ENCODE measurements at places on chromosomes 6 and 20. TPM values are rescaled to one million over a fixed set of nuclear protein-coding genes. Genes with fewer than 3 reads are reported as not detected.

SIM1 gene
- polyA plus RNA-seq = 20.4 TPM

LTA gene
- 0.25 TPM for polyA plus RNA-seq

LAMA2 gene
- 32.7 TPM for polyA plus RNA-seq

RSPO4 gene
- 2.6 TPM for polyA plus RNA-seq

ADGRF4 gene
- 0.30 TPM for polyA plus RNA-seq

ZMYND8 gene
- polyA plus RNA-seq = 44.6 TPM

TUBB1 gene
- polyA plus RNA-seq = 2.6 TPM

RSPO3 gene
- 17.9 TPM for polyA plus RNA-seq

NRN1 gene
- polyA plus RNA-seq = 9.9 TPM

GRCh38 chr6:52839124-52840055 lies 1.2 kb downstream of the GSTA5 start:
- DNase-seq = no peak

- peak; percentile 36 for DNase-seq
Measured at GRCh38 chr6:130019326-130020072, 1.1 kb downstream of the L3MBTL3 start.

DNA sequence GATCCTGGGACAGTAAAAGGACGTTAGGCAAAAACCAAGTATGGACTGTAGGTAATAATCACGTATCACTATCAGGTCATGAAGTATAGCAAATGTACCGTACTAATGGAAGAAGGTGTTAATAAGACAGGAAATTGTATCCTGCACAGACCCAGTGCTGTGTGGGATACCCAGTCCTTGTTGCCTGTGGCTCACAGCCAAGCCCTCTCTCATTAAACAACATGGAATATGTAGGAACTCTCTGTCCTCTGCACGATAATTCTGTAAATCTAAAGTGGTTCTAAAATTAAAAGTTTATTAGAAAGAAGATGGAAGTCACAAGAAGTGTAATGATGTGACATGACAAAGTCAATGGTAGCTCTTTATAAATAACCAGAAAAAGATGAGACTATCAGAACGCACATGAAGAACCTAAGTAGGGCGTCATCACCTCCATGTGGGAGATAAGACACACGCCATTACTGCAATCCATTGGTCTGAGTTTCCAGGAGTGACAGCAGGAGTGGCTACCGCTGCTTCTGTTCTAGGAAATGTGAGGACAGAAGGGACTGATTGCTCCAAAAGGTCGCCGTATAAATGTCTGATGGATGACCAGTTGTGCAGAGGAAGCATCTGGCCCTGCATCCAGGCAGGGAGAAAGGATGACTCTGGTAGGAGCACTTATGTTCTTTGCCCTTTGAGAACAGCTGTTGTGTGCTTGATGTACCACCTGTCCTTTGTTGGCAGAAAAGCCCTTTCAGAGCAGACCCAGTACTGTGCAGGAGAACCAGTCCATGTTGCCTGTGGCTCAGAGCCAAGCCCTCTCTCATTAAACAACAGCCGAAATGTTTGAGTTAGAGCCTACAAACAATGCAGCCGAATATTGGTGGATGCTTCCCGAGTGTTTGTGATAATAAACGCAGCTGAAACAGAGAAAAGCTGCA lies 125.6 kb downstream of the FIG4 start:
- no peak for DNase-seq

DNA sequence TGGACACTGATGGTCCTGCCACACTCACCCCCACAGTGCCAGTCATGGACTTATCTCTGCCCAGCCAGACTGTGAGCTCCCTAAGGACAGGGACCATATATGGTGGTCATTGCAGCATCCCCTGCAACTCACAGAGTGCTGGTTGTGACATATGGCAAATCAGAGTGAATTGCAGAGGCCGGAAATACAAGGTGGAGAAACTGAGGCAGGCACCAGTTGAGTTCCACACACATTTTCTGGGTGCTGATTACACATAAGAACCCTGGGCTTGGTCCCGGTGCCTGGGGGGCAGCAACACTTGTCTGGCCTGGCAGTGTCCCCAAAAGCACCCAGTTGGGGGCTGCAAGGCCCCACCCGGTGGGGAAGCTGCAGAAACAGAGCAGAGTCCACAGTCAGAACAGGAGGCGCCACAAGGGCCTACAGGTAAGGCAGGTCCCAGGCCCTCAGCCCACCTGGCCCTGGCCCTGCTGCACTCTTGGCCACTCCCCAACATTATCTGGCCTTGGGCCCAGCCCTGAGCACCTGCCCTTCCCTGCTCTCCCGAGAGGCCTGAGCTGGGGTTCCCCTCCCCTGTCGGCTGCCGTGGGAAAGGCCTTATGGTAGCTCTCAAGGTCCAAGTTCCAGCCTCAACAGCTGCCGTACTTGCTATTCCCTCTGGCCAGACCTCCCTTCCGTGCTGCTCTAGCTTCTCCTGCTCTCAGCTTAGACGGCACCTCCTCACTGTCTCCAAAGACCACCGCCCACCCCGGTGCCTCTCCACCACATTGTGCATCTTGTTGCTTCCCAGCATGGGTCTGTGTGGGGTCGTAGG lies 140.8 kb upstream of the PTPN1 start:
- no peak for DNase-seq

GRCh38 chr6:48613231-48613949 lies 502.4 kb upstream of the PTCHD4 start:
- no peak for DNase-seq

DNA sequence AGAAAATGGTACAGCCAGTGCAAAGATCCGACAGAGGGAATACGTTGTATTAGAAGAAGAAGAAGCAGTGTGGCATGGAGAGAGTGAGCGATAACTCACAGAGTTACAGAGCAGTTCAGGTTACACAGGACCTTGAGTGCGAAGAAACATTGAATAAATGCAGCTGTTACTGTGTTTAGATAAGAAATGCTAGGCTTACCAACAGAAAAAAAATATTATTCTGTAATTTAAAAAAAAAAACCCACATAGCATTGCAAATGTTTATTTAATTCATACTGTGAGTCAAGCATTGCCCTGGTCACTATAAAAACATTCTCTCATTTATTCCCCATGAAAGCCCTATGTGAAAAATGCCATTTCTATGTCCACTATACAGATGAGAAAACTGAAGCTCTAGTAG lies 373.4 kb upstream of the EPHA7 start:
- DNase-seq = no peak

DNA sequence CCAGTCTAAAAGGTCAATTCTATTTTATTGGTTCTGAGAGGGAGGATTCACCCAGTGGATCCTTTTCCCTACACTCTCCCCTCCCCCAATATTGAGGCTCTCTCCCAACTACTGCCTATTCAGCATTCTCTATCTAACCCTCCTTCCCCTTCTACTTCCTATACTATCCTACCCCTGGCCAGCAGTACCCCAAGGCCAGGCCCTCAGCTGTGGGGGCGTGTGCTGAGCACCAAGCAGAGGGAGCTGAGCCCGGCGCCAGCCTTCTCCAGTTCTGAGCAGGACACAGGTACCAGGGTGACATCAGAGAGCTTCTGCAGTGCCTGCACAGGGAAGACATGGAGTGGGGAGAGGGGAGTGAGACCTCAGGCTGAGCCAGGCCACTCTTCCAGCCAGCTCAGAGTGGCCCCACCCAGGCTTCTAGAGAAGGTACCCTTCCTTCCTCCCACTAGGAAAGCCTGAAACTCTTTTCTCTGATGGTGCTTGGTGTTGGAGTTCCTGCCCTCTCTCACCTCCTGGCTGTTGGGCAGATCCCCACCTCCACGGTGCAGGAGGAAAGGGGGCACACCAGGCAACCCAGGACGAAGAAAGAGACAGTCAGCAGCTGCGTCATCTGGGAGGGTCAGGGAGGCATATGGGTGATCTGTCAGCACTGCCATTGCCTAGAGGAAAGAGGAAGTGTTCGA lies 1.9 kb downstream of the DDAH2 start:
- DNase-seq = no peak

DNA sequence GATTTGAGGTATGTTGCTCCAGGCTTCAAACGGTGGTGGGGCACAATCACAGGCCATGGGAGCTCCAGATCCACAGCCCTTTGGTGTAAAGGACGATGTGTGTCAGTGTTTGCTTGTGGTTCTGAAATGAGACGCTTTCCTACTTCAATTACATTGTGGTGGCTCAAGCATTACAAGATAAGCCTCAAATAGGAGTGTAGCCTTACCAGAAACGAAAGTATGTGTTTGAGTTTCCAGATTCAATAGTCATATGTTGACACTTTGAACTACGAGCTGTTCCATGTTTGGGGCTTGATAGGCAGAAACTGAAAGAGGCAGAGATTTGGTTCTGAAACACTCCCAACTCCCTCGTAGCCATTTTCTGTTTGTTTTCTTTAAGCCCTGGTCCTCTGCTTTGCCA lies 187.1 kb downstream of the MYLK4 start:
- no peak for DNase-seq

DNA sequence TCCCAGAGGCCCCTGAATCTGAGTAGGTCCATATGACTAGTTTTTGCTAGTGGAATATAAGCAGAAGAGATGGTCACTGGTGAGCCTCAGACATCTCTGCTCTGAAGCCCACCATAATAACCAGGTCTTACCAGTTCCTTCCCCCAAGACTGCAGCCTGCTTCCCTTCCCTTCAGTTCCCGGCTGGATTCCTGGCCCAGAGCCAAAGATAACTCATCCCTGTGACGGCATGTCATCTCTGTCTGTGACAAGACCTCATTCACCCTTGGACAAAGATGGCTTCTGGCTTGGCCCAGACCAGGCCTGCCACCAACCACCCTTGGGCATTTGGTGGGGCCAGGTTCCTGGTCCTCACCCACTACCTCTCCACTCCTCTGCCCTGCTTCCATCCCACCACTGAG lies 145.5 kb upstream of the TOP1 start:
- DNase-seq = no peak

DNA sequence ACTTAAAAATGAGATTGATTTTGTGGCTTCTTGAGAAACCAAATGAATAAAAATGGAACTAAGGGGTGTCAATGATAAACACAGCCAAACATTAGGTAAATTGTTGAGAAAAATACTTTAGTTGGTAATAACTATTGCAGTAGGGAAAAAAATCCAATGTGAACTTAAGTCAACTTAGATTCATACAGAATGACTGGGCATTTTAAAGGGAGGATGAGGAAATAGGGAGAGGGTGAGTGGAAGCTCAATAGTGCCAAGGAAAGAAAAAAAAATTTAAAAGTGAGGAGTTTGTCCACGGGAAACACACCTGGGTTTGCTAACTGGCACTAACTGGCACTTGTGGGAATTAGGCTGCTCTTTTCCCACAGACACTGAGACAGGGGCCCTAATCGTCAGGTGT lies 26.2 kb upstream of the PGK2 start:
- DNase-seq = no peak

GRCh38 chr20:1171461-1172093 lies 13.2 kb downstream of the TMEM74B start:
- DNase-seq = peak; percentile 53

- no peak for DNase-seq
Measured at GRCh38 chr6:168042426-168043192, 36.4 kb downstream of the FRMD1 start.

- no peak for DNase-seq
Measured at GRCh38 chr6:126608681-126609080, 268.8 kb downstream of the CENPW start.

DNA sequence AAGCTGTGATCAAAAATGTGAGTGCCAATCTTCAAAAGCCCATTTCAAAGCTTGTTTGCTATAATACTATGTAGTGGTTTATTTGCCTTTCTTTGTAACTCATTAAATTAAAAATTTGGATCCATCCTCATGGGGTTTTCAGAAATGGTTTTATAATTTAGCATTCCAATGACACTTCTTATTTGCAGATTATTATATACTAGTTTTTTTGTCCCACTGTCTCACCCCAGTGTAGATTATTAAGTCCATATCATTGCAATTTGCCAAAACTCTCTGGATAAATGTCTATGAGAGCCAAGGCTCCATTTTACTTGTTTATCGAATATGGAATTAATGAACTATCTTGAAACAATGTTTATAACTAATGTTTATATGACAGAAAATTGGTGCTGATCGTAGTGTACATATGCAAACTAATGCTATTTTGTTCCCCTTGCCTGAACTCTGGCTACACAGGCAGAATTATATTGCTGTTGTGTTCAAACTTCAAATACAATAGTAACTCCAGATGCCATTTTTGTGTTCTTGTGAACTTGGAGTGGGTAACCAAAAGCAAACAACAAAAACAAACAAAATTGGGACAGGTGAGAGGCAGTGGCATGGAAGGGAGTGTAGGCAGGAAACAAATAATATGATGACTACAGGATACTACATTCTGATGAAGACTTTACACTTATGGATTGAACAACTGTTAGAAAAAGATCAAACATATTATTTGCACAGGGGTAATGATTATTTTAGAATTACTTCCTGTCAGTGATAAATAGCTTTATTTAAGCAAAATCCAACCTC lies 307.1 kb upstream of the FLRT3 start:
- no peak for DNase-seq

All from left renal cortex interstitium (tissue), 4 donors.